ENCODE measurements at places on chromosomes 6 and 20.

DNA sequence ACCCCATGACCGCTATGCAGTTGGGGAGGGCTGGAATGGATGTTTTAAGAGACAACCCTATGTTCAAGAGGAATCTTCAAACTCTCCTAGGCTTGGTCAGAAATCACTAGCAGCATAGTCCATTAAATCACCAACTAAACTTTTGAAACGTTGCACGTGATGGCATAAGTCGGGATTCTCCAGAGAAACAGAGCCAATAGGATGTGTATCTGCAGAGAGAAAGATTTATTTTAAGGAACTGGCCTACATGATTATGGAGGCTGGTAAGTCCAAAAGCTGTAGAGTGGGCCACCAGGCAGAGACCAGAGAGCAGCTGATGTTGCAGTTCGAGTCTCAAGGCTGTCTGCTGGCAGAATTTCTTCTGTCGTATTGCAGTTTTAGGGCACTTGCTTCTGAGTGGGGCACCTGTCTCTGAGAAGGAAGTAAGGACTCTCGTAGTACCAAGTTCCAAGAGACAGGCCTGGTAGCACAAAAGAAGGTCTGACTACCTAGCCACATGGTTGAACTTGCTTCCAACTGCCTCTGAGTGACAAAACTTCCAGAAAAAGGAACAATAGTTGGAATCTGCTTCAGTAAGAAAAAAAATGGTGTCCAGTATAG lies 11.9 kb upstream of the IFNGR1 start:
- DNase-seq: no peak

- no peak for DNase-seq
Measured at GRCh38 chr6:170289180-170289931, 1.5 kb downstream of the DLL1 start.

DNA sequence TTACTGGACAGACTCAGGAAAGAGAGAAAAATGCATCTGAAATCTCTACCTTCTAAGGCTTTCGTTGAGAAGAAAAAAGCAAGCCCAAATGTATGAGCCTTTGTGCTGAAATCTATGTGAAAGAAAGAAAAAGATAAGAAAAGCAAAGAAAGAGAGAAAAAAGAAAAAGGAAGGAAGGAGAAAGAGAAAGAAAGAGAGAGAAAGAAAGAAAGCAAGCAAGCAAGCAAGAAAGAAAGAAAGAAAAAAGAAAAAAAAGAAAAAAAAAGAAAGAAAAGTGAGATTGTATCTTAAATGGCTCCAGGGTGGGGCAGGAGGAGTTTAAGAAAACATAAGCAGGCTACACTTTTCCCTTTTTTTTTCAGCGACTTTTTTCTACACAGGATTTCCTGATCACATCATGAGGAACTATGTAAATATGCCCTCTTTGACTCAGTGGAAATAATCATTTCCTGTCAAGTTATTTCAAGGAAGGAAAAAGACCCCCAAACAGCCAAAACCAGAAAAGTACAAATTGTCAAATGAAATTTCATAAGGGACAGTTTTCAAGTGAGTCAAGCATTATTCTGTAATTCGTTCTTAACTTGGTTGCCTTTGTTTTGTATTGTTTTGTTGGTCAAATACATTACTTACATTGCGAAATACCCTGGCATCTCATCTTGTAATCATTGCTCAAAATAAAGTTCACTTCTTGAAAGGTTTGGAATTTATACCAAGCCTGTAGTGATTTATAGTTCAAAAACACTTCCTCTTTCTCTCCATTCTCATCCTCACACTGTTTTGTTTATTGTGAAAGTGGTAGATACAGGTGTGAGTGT lies 79.5 kb upstream of the RNF217 start:
- no peak for DNase-seq

GRCh38 chr6:165663377-165663735 lies 315 bp upstream of the PDE10A start:
- no peak for DNase-seq

DNA sequence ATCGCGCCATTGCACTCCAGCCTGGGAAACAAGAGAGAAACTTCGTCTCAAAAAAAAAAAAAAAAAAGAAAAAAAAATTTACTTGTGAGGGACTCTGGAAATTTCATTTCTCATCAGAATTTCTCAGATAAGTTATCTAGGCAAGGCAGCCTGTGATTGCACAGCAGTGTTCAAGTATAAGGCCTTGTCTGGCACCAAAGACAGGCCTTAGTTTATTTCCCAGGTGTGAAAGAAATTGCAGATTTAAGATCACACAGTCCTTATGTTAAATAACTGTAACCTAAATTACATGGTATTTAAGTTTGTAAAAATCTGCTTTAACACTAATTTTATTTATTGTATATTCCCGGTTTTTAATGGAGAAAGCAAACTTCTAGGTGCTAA lies 34.8 kb downstream of the HFE start:
- DNase-seq: no peak

GRCh38 chr6:7559651-7560385 lies 18.3 kb downstream of the DSP start:
- no peak for DNase-seq

DNA sequence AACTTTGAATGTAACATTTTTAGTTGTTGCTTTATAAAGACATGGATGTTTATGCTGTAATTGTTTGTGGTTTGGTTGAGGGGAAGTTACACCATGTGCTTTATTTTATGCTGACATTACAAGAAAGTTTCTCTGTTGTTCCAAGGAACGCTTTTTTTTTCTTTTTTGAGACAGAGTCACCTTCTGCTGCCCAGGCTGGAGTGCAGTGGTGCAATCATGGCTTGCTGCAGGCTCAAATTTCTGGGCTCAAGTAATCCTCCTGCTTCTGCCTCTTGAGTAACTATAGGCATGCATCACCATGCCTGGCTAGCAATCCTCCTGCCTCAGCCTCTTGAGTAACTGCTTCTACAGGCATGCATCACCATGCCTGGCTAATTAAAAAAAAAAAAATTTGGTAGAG lies 21.0 kb upstream of the IFNGR1 start:
- DNase-seq: no peak

- no peak for DNase-seq
Measured at GRCh38 chr6:64691064-64691463, 1016.0 kb downstream of the EYS start.

DNA sequence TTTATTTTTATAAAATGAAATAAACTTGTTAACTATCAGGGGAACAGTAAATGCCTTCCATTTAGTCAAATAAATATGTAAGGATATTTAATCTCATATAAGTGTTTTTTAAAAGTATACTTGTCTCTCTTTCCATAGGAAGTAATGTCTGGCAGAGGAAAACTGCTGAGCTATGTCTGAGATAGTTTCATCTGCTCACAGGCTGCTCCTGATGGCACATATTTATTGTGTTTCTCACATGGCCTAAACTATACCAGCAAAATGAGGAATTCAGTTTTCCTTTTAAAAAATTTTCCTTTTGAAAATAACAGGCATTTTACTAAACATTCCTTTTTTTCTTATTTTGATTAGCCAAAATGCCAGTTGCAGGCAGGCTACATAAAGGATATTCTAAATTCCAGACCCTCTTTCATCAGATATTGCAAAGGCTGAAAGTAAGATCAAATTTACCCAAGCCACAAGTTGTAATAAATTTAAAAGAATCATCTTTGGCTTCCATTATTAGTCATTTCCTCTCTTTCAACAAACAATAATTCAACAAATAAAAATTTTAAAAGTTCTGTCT lies 60.1 kb upstream of the RNF146 start:
- no peak for DNase-seq

- no peak for DNase-seq
Measured at GRCh38 chr20:63178446-63178820, 37.5 kb downstream of the YTHDF1 start.

- DNase-seq: peak; percentile 98
Measured at GRCh38 chr20:63416631-63417030, 55.5 kb upstream of the CHRNA4 start.

GRCh38 chr6:53175027-53175426 lies 26.4 kb upstream of the GCM1 start:
- no peak for DNase-seq

DNA sequence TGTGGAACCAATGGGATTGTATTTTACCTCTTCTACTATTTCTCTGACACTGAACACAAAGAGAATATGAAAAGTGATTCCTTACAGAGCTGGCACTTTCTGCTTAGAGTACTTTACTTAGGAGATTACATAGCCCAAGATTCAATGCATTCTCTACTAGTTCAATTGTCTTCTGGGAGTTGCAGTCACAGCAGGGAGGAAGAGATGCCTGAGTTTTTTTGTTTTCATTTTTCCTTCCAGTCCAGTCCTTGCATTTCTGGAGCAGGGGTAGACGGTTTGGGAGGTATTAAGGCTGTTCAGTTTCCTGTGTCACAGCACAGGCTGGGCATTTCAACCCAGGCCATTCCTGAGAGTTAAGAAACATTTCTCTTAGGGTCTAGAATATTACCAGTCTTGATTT lies 42.0 kb upstream of the SLC2A12 start:
- no peak for DNase-seq

DNA sequence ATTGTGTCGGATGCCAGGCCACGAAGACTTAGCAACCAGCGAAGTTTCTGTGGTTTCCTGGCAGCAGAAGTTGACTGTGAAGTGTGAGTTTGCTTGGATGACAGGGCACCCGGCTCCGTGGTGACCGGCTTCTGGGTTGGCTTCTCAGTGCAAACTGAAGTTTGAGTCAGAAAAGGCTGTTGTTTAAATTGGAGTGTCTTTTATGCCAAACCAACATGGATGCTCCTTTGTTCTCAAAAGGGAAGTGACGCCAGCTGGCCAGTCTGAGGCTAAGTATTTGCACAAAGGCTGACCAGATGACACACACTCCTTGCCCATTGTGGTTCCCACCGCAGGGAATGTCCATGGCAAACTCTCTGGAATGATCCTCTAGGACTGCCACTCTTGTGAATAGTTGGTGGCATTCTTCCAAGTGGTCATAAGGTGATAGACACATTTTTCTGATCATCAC lies 164.8 kb upstream of the QKI start:
- DNase-seq: no peak

GRCh38 chr6:170130201-170130621 lies 160.7 kb downstream of the DLL1 start:
- no peak for DNase-seq

DNA sequence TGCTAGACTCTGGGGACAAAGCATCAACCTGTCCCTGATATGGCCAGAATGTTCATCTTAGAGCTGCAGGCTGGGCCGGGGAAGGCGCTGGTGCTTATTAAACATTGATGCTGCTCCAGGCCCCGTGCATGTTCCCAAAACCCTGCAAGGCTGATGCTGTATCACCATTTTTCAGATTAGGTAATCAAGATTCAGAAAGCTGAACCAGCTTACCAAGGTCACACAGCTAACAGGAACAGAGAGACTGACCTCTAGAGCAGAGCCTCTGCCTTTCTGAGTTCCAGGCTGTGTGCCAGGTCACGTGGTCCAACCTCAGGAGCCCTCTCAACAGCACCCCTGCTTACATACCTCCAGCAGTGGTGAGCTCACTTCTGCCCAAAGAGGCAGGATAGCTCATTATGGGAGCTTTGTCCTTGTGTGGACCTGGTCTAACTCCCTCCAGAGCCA lies 16.1 kb upstream of the VSTM2L start:
- DNase-seq: no peak

- DNase-seq: no peak
Measured at GRCh38 chr6:136347847-136348246, 58.2 kb upstream of the BCLAF1 start.

DNA sequence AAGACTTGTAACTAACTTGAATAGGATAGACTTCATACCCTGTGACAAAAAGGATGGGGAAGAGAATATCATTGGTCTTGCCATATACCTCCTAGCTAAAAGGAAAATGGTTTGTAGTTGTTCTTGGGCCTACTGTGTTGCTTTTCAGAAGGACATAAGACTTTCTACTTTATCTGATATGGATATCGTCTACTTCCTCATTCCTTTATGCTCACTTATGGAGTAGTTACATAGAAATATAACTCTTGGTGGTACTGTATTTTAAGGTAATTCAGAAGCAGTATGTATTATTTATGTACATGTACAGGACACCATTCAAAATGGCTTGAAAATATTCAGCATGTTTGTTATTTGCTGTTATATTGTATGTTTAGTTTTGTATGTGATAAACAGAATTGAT lies 8.0 kb downstream of the FAM217B start:
- no peak for DNase-seq

- no peak for DNase-seq
Measured at GRCh38 chr6:155384321-155384952, 70.2 kb upstream of the TFB1M start.

DNA sequence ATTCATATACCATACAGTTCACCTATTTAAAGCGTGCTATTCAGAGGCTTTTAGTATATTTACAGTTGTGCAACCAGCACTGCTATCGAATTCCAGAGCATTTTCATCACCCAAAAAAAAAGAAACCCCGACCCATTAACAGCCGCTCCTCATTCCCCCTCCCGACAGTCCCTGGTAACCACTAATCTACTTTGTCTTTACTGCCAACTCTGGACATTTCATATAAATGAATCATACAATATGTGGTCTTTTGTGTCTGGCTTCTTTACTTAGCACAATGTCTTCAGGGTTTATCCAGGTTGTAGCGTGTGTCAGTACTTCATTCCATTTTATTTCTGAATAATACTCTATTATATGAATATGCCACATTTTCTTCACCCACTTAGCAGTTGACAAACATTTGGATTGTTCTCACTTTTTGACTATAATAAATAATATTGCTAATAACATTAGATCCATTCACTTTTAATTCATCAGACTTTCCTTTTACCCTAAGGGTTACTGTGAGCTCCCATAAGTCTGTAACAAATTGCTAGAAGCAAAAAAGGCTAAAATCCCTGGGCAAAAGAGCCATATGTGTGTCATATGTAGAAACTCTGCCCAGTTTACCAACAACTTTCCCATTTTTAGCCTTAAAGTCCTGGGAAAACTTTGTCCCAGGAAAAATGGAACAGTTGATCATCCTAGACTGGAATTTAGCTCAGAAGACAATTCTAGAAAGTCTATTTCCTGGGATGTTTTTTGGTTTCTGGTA lies 23.2 kb upstream of the ROS1 start:
- DNase-seq: no peak

GRCh38 chr6:158714706-158715105 lies 64.9 kb downstream of the SYTL3 start:
- DNase-seq: no peak

- peak; percentile 83 for DNase-seq
Measured at GRCh38 chr6:3228046-3228671, 706 bp upstream of the TUBB2B start.

DNA sequence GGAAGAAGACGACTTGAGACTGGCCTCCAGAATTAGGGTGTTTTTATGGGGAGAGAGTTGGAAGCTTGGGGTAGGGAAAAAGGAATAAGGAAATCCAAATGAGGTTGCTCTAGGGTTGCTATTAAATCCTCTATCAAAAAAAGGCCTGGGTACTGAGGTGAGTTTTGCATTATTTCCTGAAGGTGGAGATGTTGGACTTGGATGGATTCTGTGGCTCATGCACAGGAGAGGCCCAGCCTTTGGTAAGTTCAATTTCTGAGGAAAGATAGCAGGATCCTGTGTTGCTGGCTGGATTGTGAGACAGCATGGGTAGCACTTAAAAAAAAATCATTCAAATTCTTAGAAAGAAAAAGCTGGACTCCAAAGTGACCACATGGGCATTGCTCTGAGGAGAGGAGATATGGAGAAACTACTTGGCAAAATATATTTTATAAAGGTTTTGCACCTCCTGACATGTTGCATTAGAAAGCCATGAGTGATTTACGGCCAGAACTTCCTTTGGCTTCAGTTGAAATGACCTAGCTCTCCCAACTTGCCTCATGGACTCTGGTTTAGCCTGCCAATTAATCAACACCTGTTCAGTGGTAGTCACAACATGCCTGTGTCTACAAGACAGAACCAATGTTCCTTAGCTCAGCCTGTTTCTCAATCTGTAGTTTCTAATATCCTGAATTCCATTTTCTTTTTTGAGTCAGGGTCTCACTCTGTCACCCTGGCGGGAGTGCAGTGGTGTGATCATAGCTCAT lies 152.1 kb upstream of the RALGAPA2 start:
- no peak for DNase-seq

GRCh38 chr20:38238829-38239228 lies 21.7 kb downstream of the KIAA1755 start:
- no peak for DNase-seq
